Left renal cortex interstitium (tissue), 4 donors: ENCODE measurements at places on chromosomes 3 and 15.

DNA sequence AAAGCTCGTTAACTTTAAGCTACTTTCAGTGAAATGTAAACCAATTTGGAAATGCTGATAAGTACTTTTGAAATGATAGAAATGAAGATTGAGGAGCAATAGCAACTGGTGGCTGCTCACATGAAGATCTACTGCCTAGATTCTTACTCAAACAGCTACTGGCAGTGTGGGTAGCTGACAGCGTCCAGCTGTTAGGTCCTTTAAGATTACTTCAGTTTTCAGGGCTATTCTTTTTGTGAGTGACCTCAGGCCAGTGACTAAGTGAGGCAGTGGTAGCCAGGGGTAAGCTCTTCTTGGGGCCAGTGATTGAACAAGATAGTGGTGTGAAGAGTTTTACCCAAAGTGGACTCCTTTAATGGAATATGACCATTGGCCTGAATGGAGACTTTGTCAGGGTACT lies 41.3 kb downstream of the NECTIN3 start:
- no peak for DNase-seq

GRCh38 chr3:165643425-165643824 lies 193.8 kb downstream of the BCHE start:
- no peak for DNase-seq

DNA sequence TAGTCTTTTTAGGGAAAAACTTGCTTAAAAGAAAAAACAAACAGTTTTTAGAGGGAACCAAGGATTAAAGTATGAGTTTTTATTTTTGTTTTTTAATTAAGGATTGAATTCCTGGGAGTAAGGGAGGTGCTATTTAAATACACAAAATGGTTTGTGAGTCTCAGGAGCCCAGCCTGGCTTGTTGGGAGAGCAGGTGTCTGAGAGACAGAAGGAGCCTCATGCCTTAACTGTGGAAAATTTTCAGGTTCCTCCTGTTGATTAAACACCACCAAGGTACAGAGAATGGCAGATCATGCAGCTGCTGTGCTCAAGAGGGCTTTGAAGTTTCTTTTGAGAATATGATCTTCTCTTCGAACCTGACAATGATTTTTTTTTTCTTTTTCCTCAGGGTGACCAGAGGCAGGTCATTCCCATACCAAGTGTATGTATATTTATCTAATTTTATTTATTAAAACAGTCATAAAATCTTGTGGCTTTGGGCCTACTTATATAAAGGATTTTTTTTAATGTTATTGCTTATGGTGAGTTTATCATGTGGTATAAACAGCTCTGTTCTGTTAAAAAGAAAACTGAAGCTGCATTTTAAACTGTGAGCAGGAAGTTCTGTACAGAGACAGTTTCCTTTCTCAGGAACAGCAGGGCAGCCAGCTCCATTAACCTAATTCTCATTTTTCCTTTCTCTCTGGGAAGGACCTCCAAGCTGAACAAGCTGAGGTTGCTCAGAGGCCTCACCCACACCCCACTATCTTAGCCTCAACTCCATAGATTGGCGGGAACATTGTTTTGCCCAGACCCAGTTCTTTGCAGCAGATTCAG lies 33.7 kb upstream of the VILL start:
- DNase-seq, result no peak

- no peak for DNase-seq
These were observed 83.1 kb upstream of the RASGRP1 start for GRCh38 chr15:38647683-38648082.

DNA sequence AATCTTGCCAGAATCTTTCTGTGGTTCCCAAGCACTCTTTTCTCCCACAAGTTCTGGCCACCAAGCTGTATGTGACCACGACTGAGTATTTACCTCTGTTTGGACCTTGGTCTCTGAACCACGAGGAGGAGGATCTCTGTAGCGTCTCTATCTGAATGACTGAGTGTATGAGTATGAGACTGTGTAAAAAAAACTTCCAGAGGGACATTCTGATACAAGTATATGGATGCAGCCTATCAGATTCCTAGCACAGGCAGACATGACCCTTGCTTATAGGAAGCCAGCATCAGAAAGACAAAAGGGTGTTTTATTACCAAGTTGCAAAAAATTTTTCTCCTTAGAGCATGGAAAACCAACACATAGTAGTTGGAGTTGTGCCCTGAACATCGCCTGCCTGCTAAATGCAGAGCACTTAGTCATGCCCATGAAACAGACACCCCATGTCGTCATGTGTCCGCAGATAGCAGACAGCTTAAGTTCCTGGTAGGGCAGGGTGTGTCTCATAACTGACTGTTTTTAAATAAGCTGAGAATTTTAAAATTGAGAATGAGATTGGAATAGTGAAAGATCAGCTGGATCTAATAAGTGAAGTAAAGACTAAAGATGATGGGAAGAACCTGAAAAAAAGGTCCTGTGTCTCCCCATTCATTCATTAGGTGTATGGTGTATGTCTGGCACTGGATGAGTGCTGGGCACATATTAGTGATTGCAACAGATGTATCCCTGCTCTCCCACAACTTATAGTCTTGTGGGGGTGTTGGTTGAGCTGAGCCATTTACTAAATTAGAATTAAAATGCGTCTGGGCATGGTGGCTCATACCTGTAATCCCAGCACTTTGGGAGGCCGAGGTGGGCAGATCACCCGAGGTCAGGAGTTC lies 30.9 kb downstream of the DAG1 start:
- DNase-seq, result no peak

DNA sequence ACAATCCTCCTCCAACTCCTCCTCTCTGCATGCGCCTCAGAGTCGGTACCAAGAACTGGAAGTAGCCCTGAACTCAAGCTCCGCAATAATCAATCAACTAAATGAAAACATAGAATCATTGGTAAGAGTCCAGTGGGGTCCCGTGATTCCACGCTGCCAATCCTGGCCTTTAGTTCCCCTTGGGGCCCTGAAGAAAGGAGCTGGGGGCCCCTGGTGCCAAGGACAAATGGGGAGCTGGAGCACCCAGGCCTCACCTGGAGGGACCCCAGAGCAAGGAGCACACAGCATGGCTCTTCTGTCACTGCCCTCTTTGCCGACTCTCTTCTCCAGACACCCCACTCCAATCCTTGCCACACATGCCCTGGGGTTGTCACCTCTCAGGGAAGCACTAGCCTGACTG lies 80.3 kb downstream of the ADAMTS7 start:
- no peak for DNase-seq

- DNase-seq, result no peak
These were observed 165.7 kb upstream of the ADAMTS9 start for GRCh38 chr3:64853456-64853855.

GRCh38 chr3:46565607-46566039 lies 479 bp downstream of the LRRC2 start:
- no peak for DNase-seq

DNA sequence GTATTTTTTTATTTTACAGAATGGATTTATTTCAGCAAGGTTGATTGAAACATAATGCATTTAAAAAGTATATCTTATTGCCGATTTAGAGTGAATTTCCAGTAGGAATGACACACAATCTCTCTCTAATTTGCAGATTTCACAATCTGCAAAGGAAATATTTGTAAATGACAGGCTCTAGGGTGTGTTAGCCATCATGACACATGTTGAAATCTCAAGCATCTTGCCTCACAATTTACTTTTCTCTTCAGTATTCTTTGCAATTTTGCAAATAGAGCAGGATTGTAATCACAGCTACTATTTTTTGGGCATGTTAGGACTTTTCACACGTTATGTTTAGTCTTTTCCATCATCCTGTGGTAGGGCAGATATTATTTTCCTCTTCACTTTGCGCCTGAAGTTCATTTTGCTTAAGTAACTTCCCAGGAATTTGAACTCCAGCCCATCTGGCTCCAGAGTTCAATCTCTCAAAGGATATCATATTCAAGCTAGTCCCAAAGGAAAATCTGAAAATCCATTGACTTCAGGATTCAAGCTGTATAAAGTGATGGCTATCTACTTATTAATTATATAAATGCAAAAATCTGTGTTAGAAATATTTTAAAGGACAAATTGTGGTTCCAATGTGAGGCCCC lies 55.4 kb downstream of the ATP13A4 start:
- no peak for DNase-seq

DNA sequence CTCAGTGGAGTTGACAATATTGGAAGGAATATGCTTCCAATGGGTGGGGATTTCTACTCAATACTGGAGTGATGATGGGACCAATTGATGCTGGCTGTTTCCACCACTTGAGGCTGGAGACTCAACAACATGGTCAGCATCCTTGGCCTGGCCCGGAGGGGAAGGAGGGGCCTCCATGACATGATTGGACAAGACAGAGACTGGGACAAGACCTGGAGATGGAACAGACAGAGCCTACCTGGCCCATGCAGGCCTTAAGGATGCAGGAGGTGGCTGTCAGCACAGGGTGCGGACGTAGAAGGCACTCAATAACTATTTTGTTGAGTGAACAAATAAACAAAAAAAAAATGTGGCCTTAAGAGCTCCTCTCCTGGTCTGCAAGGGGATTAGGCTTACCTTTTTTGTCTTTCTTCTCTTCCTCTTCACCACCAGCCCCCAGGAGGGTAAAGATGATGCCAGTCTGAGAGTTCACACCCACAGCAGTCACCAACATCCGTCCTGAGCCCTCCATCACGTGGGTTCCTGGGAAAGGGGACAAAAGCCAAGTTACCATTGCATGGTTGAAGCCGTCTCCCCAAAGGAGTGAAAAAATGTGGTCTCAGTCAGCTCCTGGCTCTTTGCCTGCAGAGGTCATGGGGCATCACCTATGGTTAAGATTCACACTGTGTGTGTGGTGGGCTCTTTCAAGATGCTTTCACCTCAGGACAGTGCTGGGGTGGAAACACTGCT lies 67.1 kb upstream of the SEC13 start:
- DNase-seq, result no peak

DNA sequence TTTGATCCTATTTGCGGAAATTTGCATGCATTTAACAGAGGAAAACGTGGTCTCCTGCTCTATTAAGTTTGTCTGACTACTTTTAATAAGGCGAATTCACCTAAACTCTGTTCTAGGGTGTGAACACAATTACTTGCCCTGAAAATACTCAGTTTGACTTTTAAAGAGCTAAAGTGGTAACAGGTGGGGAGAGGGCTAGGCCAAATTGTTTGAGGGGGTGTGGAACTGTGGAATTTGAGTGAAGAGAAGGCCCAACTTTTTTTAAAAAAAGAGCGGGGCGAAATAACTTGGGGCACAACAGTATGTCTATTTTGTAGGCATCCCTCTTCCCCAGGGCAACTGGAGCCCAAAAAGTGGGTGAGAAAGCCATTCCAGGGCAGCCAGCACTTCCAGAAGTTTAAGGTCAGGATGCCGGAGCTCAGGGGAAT lies 580 bp upstream of the FXR1 start:
- DNase-seq, result no peak

DNA sequence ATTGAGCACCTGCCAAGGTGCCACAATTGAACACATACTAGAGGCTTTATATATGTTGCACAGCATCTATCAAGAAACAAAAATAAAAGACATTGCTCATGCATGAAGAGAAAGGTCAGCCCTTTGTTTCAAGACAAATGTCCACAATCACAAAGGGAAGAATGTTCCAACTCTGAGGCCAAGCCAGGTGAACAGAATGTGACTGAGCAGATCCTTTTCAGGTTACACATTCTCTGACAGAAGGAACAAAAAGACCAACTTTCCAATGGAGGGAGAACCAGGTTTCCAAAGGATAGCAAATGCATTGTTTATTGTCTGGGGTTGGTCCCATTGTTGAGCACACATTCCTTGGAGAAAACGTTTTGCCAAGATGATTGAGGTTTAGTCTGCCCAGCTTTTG lies 50.2 kb upstream of the FAM174B start:
- DNase-seq, result no peak

GRCh38 chr15:99976811-99977271 lies 243.6 kb upstream of the LYSMD4 start:
- DNase-seq, result no peak

DNA sequence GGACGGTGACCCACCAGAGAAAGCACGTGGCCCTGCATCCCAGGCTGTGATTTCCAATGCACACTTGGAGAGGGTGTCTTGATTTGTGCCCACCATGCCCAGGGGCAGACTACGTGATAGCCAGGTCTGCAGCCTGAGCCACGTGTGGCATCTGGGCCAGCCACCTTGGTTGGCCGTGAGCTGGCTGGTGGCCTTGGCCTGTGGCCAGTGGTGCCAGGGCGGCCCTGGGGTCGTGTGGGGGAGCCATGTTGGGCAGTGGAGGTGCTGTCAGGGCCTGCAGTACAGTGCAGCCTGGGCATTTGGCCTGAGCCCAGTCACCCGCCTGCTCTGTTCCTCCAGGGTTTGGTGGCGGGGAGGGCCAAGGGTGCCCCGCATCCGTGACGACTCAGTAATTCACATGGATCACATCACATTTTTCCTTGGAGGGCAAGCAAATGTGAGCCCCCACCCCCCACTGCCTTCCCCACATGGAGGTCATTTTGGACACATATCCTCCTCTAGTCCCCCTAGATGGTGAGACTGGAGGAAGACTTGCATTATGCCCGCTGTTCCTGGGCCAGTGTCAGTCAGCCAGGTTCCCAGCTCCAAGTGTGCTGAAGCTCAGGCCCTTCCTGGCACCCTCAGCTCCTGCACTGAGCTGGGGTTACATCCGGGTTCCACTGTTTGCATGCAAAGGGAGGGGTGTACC lies 201.4 kb downstream of the UBE3A start:
- DNase-seq, result no peak

- DNase-seq, result peak; percentile 53
These were observed 40.5 kb upstream of the VPS8 start for GRCh38 chr3:184771301-184772127.

DNA sequence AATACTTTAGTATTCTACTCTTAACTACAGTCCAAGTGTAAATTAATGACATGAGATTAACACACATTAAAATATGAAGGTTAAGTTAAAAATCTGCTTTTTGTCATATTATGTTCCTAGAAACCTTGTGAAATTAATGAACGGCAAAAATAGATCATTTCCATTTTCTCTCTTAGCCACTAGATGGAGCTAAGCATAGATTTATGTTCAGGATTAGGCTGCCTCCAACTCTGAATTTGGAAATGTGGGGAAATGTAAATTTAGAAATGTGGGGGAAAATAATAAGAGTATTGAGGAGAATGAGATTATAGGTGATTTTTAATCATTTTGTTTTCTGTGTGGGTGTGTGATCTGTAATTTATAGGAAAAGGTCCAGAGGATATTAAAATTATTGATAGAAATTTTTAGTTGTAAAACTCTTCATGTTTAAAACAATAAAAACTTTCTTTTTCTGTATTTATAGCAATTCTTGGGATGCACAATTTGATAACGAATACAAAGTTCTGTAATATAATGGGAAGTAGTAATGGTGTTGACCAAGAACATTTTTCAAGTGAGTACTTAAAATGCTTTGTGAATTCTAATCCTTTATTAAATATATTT lies 59.2 kb downstream of the TMOD3 start:
- DNase-seq, result no peak

GRCh38 chr15:57743424-57743823 lies 36.9 kb downstream of the POLR2M start:
- DNase-seq, result no peak
